ENCODE measurements at places on chromosomes 1 and 21. TPM values are rescaled to one million over a fixed set of nuclear protein-coding genes. Genes with fewer than 3 reads are reported as not detected.

The AGRN gene
- 25.9 TPM for total RNA-seq

The GNG12 gene
- 234 TPM for total RNA-seq

The CACNA1S gene
- total RNA-seq, result not detected

The KCNE1 gene
- 0.19 TPM for total RNA-seq

The HRNR gene
- not detected for total RNA-seq

The PPFIA4 gene
- 9.0 TPM for total RNA-seq

The ANKRD34A gene
- 0.28 TPM for total RNA-seq

The SLFNL1 gene
- total RNA-seq, result 0.28 TPM

The ATP1A4 gene
- total RNA-seq, result not detected

The HDGF gene
- total RNA-seq, result 101 TPM
